ENCODE measurements at places on chromosomes 1 and 21.

DNA sequence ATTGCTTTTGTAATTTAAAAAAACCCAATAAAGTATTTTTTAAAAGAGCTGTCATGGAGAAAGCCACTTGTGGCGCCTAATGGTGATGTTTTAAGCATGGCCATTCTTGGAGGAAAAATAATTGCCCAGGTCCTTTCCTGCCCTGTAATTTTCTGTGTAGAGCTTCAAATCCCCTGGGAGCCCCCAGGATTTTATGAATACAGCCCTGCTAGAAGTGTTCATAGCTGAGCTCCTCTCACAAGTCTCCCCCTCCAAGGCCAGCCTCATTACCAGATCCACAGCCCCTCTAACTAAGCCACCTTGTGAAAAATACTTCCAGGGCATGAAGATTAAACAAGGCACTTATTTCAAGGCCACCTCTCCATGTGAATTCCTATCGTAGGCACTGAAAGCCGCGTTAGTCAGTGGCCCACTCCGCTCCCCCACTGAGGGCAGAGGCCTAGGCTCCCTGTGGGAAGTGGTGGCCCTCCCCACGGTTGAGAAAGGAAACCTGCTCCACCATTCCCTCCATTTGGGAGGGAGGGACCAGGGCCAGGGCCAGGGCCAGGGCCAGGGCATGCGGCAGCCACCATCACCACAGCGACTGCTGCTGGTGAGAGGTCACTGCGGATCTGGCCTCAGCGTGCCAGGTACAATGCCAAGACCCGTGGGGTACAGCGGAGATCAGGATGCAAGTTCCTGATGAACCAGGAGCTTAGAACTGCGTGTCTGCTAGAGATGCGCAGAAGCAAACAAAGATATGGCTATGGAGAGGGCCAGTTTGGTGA lies 83.1 kb downstream of the KCNN3 start:
- DNase-seq = no peak

GRCh38 chr1:207103892-207104373 lies at the start of gene C4BPA:
Gene C4BPA (plus strand): TSS chr1:207104233. CDS start chr1:207113026, 8,793 bp downstream.
- no peak for DNase-seq

- DNase-seq = peak; percentile 21
Measured at GRCh38 chr1:55021942-55022546, 17.3 kb upstream of the PCSK9 start.

GRCh38 chr1:85933961-85934360 lies 222.6 kb downstream of the COL24A1 start:
- DNase-seq = no peak

GRCh38 chr1:246566813-246567645 lies 773 bp downstream of the CNST start:
- no peak for DNase-seq

DNA sequence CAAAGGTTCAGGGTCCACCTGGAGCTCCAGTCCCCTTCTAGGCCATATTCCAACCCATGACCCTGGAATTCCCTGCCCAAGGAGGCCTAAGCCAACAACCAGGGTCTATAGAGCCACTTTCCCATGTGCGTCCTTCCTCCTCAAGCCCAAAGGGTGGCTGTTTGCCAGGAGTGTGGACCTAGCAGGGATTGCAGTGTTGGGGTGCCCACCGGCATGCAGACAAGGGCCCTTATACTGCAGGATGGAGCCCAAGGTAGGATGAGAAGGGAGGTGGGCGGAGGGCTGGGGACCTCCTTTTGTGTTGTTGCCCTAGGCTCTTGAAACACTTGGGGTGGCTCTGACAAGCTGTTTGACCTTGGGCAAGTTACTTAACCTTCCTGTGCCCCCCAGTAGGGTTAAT lies 19.7 kb upstream of the ADGRB2 start:
- DNase-seq = no peak

- no peak for DNase-seq
Measured at GRCh38 chr1:234862944-234863515, 253.1 kb upstream of the IRF2BP2 start.

Measured in cerebellar nuclear complex (tissue), 1 donor.